Bone marrow (tissue), 2 donors: ENCODE measurements at places on chromosomes 7 and 10.

GRCh38 chr10:12287772-12288171 lies 61.6 kb upstream of the CAMK1D start:
- no peak for DNase-seq

DNA sequence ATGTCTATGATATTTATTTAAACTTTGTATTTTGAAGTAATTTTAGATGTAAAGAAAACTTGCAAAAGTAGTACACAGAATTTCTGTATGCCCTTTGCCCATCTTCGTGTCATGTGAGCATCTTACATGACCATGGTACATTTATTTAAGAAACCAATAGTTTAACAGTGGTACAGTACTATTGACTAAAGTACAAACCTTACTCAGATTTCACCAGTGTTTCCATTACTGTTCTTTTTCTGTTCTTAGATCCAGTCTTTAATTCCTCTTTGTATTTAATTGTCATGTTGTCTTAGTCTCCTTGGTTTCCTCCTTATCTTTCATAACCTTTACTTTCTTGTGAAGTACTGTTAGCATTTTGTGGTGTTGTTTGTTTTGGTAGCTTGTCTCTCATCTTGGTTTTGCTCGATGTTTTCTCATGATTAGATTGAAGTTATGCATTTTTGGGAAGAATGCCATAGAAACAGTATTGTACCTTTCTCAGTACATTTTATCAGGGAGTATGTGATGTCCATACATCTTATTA lies 24.1 kb downstream of the TAX1BP1 start:
- no peak for DNase-seq

DNA sequence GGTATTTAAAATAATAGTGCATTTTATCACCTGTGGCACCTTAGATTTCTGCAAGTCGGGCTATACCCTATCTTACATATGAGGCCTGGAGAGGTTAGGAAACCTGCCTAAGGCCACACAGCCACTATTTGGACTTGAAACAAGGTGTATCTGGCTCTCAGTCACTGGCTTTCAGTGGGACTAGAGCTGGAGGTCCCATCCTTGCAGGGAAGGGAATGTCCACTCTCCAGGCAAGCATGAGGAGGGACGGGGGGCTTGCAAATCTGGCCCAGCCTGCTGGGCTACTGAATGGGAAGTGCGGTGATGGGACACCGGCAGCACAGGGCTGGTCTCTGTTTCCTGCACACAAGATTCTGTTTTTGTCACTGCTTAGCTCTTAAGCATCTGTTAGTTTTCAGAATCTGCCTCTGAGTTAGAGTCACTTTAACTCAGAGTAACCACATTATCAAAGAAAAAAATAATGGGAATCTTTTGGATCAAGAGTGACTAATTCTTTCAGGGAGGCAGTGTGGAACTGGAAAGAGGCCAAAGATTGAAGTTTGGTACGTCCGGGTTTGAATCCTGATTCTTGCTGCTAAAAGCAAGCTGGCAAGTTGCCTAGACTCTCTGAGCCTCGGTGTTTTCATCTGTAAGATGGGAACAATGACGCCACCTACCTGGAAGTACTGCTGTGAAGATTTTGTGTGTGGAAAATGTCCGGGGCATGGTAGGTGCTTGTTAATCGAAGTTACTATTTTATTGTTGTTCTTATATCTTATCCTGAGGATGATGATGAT lies 33.8 kb upstream of the HABP2 start:
- DNase-seq: no peak

DNA sequence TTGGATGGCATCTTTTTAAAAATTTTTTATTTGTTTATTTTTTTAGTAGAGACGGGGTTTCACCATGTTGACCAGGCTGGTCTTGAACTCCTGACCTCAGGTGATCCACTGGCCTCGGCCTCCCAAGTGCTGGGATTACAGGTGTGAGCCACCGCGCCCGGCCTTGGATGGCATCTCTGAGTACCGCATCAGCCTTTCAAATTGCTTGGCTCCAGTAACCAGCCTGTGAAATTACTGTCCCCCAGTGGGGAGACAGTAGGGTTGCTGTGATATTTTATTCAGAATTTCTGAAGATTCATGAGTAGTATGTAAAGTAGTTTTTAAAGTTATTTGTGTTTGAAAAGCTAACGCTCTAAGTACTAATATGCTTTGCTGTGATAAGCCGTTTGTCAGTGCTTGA lies 1.2 kb downstream of the NUB1 start:
- DNase-seq: no peak

DNA sequence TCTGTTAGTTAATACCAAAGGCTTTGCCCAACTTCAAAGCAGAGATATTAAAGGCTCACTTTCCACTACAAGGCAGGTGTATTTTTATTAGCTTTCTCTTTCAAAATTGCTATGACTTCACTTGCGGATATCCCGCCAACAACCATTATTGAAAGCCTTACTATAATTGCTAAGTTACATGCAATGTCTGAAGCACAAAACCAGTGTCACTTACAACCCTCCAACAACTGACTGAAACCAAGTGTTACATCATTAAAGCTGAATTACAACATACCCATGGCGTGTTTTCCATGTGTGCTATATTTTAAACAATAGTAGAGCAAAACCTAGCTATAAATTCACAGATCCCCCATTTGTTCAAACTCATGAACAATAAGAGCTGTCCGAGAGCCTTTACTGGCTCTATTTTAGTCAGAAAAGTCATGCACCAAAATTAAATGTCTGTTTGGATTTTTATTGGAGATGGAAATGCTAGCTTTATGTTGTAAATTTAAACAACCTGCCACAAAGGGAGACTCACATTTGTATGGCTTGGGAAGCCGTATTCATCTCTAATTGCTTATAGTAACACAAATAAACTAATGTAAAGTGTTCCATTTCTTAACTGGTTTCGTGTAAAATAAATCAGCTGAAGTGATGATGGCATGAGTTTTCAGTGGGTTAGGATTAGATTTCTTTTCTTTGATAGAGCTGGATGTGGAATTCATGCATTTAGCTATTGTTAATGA lies 227.1 kb downstream of the AGMO start:
- no peak for DNase-seq

DNA sequence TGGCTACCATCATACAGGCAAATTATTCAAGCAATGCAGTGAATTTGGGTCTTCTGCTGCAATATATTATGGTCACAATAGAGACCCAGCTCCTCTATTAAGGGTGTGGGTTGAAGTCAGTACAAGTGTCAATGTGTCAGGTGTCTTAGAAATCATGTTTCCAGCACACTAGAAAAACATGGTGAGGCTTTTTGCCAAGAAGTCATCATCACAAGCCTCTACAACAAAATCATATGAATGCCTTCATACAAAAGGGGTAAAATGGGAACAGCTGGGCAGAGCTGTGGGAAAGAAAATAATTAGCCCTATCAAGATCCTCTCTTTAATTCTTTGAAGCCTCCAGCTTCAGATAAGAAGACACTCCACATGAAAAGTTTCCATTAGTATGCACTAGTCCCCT lies 37.2 kb downstream of the FAM13C start:
- DNase-seq: no peak

GRCh38 chr7:33733870-33734650 lies 171.3 kb upstream of the BMPER start:
- DNase-seq: no peak

DNA sequence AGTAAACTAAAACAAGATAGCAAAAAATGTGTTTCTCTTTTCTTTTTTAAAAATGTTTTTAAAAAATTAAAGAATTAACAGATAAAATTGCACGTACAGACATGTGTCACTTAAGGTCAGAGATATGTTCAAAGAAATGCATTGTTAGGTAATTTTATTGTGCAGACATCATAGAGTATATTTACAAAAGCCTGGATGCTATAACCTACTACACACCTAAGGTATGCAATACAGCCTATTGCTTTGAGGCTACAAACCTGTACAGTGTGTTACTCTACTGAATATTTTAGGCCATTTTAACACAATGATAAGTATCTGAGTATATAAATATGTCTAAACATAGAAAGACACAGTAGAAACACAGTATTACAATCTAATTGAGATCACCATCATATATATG lies 253.1 kb downstream of the PRKG1 start:
- DNase-seq: no peak

GRCh38 chr10:31372439-31372838 lies 53.4 kb downstream of the ZEB1 start:
- no peak for DNase-seq

GRCh38 chr7:467856-468545 lies 51.6 kb downstream of the PDGFA start:
- no peak for DNase-seq

GRCh38 chr7:26691406-26691805 lies 173.0 kb downstream of the SKAP2 start:
- peak; percentile 52 for DNase-seq

GRCh38 chr7:140018125-140019043 lies 44.4 kb downstream of the PARP12 start:
- DNase-seq: no peak

DNA sequence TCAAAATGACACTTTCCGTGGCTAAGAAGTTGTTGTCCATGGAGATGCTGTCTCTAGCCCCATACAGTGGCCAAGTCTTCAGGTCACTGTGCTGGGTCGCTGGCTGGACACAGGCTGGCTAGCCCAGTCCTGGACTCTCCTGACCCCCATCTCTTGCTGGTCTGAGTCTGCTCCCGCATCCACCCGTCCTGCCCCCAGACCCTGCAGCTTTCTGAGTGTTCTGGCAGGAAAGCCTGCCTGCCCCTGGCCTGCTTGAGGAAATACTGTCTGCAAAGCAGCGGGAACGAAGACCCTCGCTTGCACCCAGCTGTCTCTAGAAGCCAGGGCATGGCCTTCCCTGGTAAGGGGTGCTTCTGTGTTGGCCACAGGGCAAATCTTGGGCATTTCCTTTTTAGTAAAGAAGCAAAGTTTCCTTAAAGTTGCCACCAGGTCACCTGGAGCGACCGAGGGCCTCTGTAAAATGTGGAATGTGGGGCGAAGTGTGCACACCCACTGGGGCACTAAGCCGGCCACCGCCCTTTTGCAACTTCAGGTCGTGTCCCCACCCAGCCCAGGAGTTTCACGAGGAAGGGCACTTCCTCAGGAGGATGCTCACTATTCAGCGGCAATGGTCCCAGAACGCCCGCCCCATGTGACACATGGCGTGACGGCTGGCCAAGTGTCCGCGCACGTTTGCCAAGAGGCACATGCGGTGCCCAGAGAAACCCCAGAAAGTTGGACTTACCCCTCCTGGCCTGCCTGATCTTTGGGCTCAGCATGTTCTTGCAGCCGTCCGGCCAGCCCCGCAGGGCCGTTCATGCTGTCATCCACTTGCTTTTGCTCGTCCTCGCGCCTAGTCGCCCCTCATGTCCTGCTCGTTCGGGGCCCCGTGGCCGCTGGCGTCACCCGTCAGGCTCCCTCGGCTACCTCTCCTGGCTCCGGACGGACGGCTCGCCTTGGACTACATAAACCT lies 558 bp downstream of the ARHGAP22 start:
- no peak for DNase-seq

DNA sequence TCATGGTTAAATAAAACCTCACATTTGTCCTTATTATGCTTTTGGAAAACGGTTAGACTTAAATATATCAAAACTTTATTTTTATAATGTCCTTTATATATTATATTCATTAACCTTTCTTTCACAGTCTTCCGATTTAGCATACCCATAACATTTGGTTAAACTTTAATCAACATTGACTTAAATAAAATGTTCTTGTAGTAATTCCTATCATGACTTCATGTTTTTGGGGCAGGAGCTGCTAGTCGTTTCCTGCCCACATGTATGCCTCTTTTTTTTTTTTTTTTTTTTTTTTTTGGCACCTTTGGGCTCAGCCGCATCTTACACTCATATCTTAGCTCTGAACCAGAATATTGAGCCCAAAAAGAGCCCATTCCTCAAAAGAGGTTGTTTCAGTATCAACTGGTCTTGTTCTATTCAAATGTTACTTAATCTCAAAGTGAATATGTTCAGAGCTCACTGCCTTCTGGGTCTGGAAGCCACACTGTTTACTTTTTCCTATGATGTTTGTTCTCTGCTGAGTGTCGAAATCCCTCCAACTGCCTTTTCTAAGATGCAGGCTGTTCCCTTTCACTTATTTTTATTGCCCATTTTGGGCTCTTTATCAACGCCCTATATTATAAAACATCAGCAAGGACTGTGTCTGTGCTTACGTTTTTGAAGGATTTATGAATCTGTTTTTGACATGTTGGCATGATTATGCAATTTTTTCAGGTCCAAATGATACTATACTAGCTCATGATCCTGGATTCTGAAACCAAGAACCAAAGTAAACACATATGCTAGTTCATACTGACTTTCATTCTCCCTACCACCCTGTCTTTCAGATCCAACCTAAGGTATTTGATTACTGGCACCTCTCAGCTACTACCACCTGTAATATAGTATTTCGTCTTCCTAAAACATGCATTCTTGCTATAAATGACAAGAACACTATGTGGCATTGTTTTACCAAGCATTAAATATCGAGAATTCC lies 914.4 kb downstream of the PCDH15 start:
- no peak for DNase-seq

DNA sequence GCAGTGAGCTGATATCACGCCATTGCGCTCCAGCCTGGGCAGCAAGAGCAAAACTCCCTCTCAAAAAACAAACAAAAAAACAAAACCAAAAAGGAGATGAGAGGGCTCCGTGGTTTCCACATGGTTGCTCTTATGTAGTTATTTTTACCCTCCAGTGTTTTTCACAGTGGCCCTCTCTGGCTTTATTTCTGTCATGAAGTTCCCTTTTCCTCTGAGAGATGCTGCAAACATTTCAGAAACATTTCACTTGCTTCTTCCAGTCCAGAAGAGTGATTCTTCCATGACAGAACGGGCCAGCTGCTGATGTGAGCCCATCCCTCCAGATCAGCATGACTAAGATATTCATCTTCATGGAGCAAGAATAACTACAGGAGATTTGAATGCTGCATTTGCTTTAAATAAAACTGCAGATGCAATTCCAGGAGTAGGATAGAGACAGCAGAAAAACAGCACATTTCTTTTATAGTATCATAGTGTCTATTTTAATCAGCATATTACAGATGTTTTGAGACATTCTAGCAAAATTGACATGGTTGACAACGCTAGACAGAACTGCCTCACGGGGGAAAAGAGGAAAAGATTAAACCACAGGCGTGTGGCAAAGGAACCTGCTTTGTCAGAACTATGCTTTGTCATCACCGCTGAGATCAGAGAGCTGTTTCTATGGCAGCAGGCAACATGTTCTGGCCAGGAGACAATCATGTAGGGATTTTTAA lies 40.3 kb downstream of the NRCAM start:
- peak; percentile 63 for DNase-seq

GRCh38 chr10:6530211-6530840 lies 49.8 kb downstream of the PRKCQ start:
- no peak for DNase-seq

- DNase-seq: no peak
These were observed 217.5 kb downstream of the POLR1F start for GRCh38 chr7:19491371-19491770.
